PC-9 (cell line): ENCODE measurements at places on chromosomes 13 and 19. TPM values are rescaled to one million over a fixed set of nuclear protein-coding genes. Genes with fewer than 3 reads are reported as not detected.

The SLC25A42 gene
- total RNA-seq = 5.8 and 6.9 TPM in 2 replicates

The ERICH6B gene
- not detected in 2 replicates for total RNA-seq

The TGFBR3L gene
- total RNA-seq = 2.0 and 2.3 TPM in 2 replicates

The CEACAM6 gene
- 265 and 468 TPM in 2 replicates for total RNA-seq

The HCN2 gene
- total RNA-seq = 1.5 and 2.0 TPM in 2 replicates

DNA sequence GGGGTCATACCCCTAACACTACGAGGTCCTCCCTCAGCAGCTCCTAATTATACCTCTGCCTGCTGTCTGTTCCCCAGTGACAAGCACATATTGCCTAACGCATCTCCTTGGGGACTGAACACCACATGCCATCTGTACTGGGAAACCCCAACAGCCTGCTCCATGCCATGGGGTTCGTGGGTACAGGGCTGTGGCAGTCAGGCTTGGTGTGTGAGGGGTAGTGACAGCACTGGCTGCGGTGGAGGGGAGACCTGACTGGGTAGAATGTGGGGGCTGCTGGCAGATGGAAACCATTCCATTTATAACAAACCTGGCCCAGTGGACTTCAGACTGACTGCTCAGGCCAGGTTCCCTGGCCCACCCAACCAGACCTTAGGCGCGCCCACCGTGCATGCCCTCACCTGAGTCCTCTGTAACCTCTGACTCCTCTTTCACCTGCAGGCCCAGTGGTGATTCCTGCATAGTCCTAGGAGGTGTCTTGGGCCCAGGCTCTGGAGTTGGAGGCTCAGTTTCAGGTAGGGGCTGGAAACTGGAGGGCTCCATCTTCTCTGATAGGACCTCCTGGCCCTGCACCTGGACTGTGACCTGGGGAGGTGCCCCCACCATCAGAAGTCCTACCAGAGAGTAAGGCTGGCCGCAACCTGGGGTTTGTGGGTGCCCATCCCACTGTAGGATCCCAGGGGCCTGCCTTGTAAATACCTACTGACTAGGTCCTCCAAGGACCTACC, 3.0 kb downstream of the MZF1 start:
- H3K4me1 ChIP-seq = no peaks in the 10 kb centered on the region
- no peak overlapping the region for H3K27ac ChIP-seq
- no peak for DNase-seq
- H3K4me3 ChIP-seq = no peak overlapping the region

GRCh38 chr13:74816737-74817136, 665.2 kb downstream of the TBC1D4 start:
- H3K36me3 ChIP-seq = no peaks in the 10 kb centered on the region
- H3K4me3 ChIP-seq = no peak overlapping the region
- no peaks in the 10 kb centered on the region for H3K27me3 ChIP-seq
- no peak for DNase-seq
- H3K27ac ChIP-seq = no peak overlapping the region

DNA sequence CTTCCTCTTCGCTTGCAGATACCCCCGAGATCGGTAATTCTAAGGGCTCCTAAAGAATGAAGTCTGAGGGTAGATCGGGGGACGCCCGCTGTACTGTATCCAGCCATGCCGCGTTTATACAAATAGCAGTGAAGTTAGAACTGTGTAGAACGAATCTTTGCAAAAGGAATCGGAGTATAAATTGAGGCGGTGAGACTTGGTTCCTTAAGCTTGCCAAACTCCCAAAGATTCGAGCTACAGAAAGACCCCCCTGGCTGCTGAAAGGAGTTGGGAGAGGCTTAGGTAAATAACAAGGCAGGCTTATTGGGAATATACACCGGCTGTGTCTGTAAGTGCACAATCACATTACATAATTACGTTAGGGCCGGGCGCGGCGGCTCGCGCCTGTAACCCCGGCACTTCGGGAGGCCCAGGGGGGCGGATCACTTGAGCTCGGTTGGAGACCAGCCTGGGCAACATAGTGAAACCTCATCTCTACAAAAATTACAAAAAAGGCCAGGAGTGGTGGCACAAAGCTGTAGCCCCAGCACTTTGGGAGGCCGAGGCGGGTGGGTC, 12.2 kb downstream of the TMEM160 start:
- peak overlapping the region; percentile 72 for H3K27ac ChIP-seq
- H3K36me3 ChIP-seq = no peaks in the 10 kb centered on the region
- H3K4me1 ChIP-seq = peaks cover 19% of the 10 kb centered on the region
- peak overlapping the region; percentile 54 for H3K4me3 ChIP-seq
- no peaks in the 10 kb centered on the region for H3K27me3 ChIP-seq

DNA sequence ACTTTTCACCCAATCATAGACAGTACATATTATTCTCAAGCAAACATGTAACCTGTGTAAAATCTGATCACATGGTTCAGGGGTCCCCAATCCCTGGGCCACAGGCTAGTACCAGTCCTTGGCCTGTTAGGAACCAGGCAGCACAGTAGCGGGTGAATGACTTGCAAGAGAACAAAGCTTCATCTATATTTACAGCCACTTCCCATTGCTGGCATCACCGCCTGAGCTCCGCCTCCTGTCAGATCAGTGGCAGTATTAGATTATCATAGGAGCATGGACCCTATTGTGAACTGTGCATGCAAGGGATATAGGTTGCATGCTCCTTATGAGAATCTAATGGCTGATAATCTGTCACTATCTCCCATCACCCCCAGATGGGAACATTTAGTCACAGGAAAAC, 133.1 kb downstream of the MAB21L1 start:
- no peaks in the 10 kb centered on the region for H3K36me3 ChIP-seq
- H3K27me3 ChIP-seq = no peaks in the 10 kb centered on the region
- no peak overlapping the region for H3K4me3 ChIP-seq
- no peaks in the 10 kb centered on the region for H3K4me1 ChIP-seq
- DNase-seq = no peak

GRCh38 chr13:94233401-94233800, 246.1 kb downstream of the DCT start:
- H3K4me3 ChIP-seq = no peak overlapping the region
- no peaks in the 10 kb centered on the region for H3K27me3 ChIP-seq
- no peak overlapping the region for H3K27ac ChIP-seq
- DNase-seq = peak; percentile 39

DNA sequence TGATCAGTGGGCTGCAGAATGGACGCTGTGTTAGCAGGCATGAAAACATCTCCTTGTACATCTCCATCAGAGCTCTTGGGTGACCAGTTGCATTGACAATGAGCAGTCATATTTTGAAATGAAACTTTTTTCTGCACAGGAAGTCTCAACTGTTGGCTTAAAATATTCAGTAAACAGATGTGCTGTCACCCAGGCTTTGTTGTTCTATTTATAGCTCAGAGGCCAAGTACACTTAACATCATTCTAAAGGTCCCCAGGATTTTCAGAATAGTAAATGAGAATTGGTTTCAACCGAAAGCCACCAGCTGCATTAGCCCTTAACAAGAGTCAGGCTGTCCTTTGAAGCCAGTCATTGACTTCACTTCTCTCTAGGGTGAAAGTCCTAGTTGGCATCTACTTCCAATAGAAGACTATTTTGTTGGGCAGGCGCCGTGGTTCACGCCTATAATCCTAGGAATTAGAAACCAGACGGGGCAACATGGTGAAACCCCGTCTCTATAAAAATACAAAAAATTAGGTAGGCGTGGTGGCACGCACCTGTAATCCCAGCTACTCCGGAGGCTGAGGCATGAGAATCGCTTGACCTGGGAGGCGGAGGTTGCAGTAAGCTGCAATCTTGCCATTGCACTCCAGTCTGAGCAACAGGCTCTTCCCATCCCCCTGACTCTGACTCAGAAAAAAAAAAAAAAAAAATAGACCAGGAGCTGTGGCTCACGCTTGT, 7.9 kb upstream of the PDE4A start:
- no peaks in the 10 kb centered on the region for H3K36me3 ChIP-seq
- H3K4me1 ChIP-seq = peaks cover 5% of the 10 kb centered on the region; the same call in 1 of the 2 replicates
- no peak overlapping the region for H3K4me3 ChIP-seq
- H3K27ac ChIP-seq = no peak overlapping the region
- H3K27me3 ChIP-seq = peaks cover 27% of the 10 kb centered on the region; the same call in 1 of the 2 replicates

DNA sequence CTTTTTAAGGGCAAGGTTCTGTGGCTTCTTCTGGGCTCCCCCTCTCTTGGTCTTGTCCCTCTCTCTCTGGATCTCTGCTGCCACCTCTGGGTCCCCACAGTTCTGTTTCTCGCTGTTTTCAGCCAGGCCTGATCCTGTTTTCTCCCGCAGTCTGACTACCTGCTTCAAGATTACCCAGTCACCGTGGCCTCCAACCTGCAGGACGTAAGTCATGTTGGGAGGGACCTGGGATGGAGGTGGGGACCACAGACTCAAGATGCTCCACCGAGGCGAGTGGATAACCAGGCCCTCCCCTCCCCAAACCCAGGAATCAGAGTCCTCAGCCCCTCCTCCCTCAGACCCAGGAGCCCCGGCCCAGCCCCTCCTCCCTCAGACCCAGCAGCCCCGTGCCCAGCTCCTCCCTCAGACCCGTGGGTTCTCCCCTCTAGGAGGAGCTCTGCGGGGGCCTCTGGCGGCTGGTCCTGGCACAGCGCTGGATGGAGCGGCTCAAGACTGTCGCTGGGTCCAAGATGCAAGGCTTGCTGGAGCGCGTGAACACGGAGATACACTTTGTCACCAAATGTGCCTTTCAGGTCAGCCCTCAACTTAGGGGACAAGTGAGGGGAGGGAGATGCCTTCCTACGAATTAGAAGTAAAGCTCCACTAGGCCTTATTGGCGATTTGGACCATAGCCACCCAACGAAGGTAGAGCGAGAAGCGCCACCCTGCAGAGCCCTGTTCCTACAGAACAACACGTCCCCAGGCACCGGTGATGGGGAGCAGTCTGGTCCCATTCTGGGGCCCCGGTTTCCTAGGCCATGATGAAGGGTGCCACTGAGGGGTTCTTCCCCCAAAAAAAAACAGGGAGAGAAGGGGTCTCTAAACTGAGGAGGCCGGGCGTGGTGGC, 2.2 kb downstream of the FLT3LG start:
- no peak overlapping the region for H3K27ac ChIP-seq
- H3K27me3 ChIP-seq = 0 out of 2 replicates have a peak, but pooled peaks cover 4% of the 10 kb centered on the region
- no peak overlapping the region for H3K4me3 ChIP-seq
- no peaks in the 10 kb centered on the region for H3K36me3 ChIP-seq
- no peak for DNase-seq

- H3K27me3 ChIP-seq = no peaks in the 10 kb centered on the region
- H3K27ac ChIP-seq = no peak overlapping the region
- H3K4me1 ChIP-seq = peaks cover 22% of the 10 kb centered on the region
- no peaks in the 10 kb centered on the region for H3K36me3 ChIP-seq
These were observed 3.7 kb upstream of the HSH2D start for GRCh38 chr19:16139752-16140151.

DNA sequence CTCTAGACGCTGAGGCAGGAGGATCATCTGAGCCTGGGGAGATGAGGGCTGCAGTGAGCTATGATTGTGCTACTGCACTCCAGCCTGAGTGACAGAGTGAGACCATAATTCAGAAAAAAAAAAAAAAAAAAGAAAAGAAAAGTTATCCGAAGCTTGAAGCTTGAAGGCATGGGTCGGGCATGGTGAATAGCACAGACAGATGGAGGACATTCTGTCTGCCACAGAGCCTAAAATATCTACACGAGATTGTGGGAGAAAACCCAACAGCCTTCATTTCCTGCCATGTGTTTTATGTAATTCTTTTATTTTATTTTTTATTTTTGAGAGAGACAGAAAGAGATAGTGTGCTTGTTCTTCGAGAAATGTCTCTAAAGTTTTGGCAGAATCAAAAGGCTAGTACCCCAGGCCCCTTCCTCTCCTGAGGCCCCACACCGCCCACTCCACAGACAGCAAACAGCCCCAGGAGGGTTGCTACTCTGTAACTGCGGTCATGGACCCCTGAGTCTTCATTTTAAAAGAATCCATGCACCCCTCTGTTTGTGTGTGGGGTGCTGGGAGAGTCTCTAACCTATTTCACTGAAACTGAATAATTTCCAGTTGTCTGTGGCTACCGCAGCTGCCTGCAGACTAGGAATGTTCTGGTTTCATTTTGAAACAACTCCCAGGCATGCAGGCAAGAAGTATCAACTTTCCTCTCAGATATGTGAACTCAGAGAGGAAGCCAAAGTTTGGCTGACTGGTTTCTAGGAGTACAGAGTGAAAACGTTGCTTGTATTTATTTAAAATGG, 38.4 kb upstream of the RCBTB2 start:
- no peaks in the 10 kb centered on the region for H3K4me1 ChIP-seq
- H3K4me3 ChIP-seq = no peak overlapping the region
- H3K27ac ChIP-seq = no peak overlapping the region
- no peaks in the 10 kb centered on the region for H3K27me3 ChIP-seq
- H3K36me3 ChIP-seq = no peaks in the 10 kb centered on the region

- peak; percentile 77 for DNase-seq
- peak overlapping the region; percentile 8 for H3K27ac ChIP-seq
- peaks cover 45% of the 10 kb centered on the region for H3K36me3 ChIP-seq
These were observed 73.4 kb downstream of the MBNL2 start for GRCh38 chr13:97295283-97296182.
